ENCODE measurements at places on chromosomes 7 and 10. TPM values are rescaled to one million over a fixed set of nuclear protein-coding genes. Genes with fewer than 3 reads are reported as not detected.
A peak's percentile ranks its signal among the peaks of the same experiment; 100 is the strongest.

DNA sequence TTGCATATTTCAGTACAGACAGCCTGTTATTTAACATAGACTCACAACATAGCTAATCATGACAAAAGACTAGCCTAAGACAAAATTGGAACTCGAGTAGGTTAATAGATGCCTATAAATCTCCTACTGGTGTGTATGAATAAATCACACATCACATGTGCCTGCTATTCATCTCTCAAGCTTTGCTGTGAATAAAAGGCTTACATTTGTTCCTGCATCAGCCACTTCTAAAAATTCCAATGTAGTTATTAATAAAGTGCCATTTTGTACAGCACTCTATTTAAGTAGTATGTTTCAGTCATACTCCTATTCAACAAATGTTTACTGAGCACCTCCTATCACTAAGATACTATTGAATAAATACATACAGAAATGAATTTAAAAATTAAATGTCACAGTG, 486.3 kb downstream of the NRG3 start:
- no peak for DNase-seq

GRCh38 chr7:159192013-159192412, 47.3 kb upstream of the VIPR2 start:
- DNase-seq: no peak

DNA sequence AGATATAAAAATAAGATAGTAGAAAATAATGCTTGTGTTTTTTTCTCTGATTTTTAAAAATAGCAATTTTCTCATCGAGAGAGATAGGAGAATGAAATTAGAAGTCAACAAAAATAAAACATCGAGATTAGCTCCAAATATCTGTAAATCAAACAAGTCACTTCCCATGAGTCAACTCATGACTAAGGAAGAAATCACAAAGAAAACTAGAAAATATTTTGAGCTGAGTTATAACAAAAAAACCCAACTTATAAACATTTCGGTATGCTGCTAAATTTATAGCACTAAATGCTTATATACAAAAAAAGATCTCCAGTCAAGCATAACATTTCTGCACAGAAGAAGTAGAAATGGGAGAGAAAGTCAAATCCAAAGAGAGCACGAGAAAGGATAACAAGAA, 140.1 kb downstream of the ITGA8 start:
- peak; percentile 29 for DNase-seq

GRCh38 chr10:78556705-78557432, 511.9 kb upstream of the ZMIZ1 start:
- no peak for DNase-seq

DNA sequence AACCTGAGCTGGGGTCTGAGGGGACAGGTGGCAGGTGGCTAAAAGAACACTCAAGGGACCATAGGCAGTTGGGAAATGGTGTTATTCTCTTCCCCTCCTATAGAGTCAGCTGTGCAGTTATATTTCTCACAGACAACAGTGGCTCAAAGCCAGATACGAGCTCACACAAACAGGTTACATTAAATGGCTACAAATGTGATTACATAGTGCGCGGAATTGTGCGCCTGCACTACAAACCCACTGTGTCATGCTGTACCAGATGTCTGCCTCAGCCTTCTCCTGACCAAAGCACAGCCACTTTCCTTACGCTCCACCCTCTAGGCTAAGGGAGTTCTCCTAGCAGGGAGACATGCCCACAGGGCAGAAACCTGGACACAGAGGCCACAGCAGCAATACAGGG, 387.2 kb downstream of the CNTNAP2 start:
- DNase-seq: no peak

- DNase-seq: no peak
Measured at GRCh38 chr7:71285571-71286145, 153.7 kb downstream of the GALNT17 start.

DNA sequence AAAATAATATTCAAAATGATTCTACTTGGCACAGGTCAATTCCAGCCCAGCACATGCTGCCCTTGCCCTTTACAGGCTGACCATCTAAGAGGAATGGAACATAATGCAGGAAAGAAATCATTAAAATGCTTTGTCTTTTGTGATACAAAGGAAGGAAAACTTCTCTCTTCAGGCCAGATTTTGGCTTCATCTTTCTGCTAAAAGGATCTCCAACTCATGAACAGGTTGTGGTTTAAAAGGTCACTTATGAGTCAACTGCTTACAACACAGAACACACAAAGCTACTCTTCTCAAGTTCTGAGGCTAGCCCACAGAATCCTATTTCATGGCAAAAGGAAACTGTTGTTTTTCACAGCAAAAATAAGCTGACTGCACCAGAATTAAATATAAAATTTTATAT, 197.1 kb downstream of the DOCK4 start:
- peak; percentile 77 for DNase-seq

DNA sequence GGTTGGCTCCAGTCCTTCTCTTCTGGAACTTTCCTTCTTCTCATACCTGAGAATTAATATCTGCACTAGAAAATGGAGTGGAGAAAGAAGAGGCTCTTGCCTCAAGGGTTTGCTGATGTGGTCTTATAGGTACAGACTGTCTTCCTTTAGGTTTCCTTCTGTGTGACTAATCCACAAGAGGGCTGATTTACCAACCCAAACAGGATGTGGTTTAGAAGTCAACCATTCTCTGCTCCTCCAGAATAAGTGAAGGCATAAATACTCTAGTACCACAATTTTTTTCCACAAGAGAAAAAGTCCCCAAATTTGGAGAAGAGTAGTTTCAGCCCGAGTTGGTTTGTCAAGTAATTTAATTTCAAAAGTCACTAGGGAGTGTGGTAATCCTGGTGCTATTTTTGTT, 85.8 kb downstream of the NRP1 start:
- DNase-seq: peak; percentile 100

- no peak for DNase-seq
Measured at GRCh38 chr7:26250239-26250638, 41.4 kb upstream of the SNX10 start.

- peak; percentile 8 for DNase-seq
Measured at GRCh38 chr7:31175672-31176071, 123.6 kb downstream of the ADCYAP1R1 start.

DNA sequence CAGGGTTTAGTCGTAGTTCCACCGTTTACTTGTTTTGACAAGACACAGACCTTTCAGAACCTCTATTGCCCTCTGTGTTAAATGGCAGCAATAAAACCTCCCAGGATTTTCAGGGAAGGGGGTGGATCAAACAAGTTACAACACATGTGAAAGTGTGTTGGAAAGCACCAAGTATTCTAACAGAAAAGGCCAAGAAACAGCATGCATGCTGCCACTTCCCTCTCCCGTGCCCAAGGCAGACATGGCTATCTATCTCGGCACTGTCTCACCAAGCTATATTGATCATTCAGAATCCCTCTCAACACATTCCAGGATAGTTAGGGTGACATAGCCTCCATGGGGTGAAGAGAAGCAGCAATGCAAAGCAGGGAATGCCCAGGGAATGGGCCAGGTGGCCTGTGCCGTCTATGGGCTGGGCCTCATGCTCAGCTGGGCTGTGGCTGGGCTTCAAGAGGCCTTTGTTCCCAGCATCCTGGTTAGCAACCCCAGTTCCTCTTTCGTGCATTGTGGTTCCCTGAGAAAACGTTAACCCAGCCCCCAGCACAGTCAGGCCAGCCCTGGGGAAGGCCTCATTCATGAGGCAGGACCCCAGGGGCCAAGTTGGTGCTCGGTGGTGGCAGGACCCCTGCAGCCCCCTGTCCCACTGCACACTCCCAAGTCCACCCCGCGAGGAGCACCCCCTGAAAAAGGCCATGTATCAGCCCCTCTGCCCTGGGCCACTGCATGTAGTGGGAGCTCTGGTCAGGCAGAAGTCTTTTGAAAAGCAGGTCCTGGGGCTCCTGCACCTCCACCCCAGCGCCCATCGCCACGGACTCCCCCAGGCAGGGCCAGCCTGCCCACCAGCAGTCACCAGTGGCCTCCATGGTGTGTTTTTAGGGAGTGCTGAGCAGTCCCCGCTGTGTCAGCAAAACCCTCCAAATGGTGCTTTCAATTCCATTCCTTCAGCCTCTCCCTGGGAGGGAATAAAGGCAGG, 25.5 kb downstream of the VSIR start:
- DNase-seq: no peak

DNA sequence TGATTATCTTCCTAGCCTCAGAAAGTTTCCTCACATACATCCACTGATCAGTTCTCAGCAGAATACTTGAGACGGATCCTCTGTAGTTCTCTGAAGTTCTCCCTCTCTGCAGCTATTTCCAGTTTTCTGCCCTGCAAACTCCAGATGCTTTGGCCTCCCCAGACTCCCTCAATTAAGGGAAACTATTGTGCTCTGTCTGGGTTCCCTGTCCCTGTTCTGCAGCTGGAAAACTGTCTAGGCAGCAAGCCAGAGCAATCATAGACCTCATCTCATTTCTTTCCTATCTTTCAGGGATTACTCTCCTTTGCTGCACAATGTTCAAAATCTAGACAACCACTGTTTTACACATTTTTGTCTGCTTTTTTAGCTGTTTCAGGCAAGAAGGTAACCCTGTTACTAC, 9.2 kb downstream of the MICU1 start:
- DNase-seq: no peak

- DNase-seq: no peak
Measured at GRCh38 chr7:98655611-98656010, 38.5 kb downstream of the NPTX2 start.

DNA sequence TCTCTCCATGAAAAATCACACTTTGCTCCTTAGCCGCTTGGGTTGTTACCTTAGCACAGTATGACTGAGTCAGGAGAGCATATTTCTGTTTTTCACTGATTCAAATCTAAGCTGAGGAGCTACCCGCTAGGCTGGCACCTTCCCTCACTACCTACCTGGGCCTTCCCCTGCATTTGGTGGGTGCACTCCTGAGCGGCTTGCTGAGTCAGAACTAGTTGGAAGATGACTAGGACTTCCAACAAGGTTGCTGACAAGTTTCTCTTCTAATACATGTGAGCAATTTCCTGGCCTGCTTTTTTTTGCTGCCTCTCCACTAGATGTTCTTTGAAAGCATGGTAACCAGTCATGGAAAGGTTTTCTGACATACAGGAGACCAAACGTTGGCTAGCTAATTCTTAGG, 43.8 kb upstream of the SEC61G start:
- peak; percentile 71 for DNase-seq

DNA sequence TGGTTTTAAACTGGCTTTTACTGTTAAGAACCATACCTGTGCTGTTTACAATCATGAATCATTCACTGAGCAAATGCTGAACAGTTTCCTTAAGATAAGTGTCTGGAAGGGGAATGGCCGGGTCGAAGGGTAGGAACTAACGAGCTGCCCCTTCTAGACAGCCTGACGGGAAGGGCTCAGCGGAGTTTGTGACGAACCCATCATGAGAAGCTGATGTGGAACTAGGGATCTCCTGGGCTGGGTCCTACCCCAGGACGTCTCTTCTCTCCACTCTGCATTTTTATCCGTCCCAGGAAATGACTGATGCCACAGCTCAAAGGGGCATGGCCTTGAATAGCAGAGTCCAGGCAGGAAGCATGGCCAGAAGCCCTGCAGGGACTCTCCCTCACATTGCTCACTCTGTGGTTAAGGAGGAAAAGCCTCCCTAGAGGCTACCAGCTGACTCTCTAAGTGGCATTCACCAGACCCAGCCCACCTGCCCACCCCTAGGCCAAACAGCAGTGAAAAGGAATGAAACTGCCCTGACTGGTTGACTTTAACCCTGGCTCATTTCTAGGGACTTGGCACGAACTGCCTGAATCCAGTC, 112.0 kb downstream of the PFKFB3 start:
- DNase-seq: peak; percentile 63

DNA sequence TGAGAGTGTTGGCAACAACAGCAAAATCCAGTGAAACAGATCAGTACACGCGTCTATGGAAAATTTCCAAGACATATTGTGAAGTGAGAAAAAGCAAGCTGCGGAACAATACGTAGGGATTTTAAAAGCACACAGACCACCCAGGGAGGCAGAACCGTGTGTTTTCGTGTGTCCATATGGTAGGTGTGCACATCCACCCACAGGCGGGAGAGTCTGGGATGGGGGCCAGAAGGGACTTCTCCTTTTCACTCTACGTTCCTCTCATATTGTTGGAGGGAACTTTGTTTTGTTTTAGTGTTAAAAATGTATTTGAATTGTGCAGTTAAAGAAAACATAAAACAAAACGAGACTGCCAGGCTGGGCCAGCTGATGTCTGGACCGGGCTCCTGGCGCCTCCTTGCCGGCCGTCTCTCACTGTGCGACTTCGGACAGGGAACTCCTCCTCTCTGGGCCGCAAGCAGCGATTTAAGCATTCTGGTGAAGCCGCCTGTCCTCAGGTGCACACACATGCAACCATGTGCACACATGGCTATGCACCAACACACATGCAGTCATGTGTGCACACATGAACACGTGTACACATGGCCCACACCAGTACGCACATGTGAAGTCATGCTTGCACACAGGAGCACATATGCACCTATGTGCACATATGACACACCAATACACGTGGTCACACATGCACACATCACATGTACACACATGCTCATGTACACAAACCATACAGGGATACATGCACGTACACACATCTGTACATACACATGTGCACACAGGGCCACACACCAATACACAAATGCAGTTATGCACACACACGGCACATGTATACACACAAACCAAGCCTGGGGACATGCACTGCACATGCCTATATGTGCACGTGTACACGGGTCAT, 141.1 kb downstream of the ELFN1 start:
- DNase-seq: no peak

GRCh38 chr7:7212612-7213011, 30.3 kb downstream of the C1GALT1 start:
- no peak for DNase-seq

FXYD4 gene
- total RNA-seq: not detected

KAZALD1 gene
- 24.9 TPM for total RNA-seq

GIGYF1 gene
- 25.9 TPM for total RNA-seq

PSTK gene
- total RNA-seq: 2.3 TPM

SCD gene
- total RNA-seq: 121 TPM

TUBB8 gene
- not detected for total RNA-seq

H2BK1 gene
- total RNA-seq: not detected

PUS7 gene
- 37.2 TPM for total RNA-seq

Data from PC-3 (cell line).